ENCODE measurements at places on chromosomes 12 and 14.

DNA sequence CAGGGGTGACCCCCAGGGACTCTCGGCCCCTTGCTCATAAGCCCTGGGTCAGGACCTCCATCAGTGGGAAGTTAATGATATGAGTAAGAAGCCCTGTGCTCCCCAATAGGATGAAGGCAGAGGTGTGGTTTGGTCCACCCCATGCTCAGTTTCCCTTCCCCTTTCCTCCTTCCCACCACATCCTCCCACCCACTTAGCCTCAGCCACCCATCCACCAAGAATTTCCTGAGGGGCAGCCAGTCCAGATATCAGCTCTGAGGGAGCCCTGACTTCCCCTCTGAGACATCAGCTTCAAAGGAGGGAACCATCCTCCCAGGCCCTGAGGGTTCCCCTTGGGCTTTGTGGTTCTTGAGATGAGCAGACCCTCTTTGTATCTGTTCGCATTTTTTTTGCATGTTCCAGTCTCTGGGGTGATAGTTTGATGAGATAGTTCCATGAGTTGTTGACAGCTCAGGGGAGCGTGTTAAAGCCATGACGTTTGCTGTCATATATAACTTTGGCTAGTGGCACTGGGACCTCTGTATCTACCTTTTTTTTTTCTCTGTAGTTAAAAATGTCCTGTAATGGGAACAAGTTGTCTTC, 71.2 kb downstream of the LGMN start:
- DNase-seq: no peak

DNA sequence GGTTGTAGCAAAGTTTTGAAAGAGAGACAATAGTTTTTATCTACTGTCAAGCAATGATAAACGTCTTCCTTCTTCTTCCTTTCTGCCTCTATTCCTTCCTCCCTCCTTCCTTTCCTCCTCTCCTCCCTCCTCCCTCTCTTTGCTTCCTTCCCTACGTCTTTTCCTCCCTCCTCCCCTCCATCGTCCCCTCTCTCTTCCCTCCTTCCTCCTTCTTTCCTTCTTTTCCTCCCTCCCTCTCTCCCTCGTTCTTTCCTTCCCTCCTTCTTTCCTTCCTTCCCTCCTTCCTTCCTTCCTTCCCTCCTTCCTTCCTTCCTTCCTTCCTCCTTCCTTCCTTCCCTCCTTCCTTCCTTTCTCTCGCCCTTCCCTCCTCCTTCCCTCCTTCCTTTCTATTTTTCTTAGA, 82.8 kb upstream of the KCNA1 start:
- no peak for DNase-seq

GRCh38 chr14:101715210-101716076, 46.1 kb upstream of the PPP2R5C start:
- no peak for DNase-seq

DNA sequence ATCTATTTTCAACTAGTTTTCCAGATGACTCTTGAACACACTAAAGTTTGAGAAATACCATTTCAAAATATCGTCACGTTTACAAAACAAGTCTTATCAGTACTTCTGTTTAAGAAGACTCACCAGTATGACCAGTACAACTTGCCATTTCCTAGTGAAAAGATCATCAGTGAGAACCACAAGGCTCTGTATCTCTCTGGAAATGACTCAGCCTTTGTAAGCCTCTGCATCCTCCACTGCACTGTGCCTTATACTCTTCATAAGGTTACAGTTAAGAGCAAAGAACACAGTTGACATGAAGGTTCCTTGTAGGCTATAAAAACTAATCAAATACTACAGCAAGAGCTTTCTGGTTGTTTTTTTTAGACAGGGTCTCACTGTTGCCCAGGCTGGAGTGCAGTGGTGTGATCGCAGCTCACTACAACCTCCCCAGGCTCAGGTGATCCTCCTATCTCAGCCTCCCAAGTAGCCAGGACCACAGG, 5.7 kb upstream of the VTI1B start:
- DNase-seq: no peak

GRCh38 chr12:116934908-116935705, 24.4 kb downstream of the FBXW8 start:
- DNase-seq: no peak

GRCh38 chr14:91931478-91932088, 15.9 kb downstream of the FBLN5 start:
- DNase-seq: no peak
